ENCODE measurements at places on chromosomes 1 and 21.

DNA sequence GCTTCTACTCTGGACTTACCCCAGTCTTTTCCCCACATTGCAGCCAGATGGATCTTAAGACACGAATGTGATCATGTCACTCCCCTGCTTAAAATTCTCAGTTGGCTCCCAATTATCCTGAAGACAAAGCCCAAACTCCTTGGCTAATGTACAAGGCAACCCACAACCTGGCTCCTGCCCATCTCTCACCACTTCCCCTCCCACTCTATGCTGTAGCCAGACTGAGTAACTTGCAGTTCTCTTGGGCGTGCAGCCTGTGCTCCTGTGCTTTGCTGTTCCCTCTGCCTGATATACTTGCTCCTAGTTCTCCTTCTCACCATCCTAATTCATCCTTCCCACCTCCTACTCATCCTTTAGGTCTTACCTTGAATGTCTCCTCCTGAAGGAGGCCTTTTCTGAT is 56.2 kb downstream of the LGR6 start:
- no peak for DNase-seq

- DNase-seq = no peak
Observed at GRCh38 chr1:221517961-221518360, 223.9 kb downstream of the DUSP10 start.

DNA sequence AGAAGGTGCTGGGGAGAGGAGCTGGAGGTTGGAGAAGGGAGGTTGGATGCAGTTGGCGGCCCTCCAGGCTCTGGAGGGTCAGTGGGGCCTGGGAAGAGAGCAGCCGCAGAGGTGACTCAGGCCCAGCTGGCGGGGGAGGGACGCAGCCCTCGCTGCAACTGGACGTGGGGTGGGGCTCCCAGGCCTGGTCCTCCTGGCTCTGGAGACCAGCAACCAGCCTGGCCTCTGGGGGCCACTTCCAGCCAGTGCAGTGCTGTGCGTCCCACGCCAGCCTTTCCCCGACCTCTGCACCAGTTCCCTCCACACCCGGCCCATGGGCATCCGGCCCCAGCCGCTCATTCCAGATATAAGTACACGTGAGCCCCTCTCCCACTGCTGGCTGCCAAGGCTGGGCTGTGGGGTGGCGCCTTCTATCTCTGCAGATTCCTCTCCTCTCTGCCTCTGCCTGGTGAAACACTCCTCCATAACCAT is 38.0 kb upstream of the COL18A1 start:
- no peak for DNase-seq

- DNase-seq = no peak
Observed at GRCh38 chr1:179731643-179732042, 11.4 kb upstream of the FAM163A start.

- no peak for DNase-seq
Observed at GRCh38 chr1:50724626-50725286, 235.3 kb downstream of the FAF1 start.

DNA sequence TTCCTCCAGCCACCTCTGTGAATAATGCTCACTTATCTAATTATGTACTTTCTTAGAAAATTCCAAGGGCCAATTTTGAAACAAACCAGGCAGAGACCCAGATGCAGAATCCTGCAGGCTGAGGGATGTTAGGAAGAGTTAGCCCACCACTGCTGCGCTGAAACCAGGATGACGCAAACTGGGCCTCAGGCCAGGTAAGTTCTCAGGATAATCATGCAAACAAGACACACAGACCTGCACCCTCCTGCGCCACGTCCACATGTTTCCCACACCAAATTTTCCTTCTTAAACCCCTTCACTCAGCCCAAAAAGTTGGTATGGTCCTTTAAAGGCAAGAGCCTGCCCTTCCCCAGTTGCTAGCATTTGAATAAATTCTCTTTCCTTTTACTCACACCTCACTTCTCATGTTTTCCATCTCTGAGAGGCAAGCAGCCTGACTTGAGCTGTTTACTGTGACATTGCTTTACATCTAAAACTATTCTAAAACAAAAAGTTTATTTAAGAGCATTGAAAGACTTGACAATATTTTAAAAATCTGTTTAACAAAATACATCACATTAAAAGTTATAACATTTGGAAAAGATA is 887.1 kb downstream of the LRRIQ3 start:
- no peak for DNase-seq

GRCh38 chr1:113783254-113784103 is 24.2 kb upstream of the PHTF1 start:
- DNase-seq = no peak

GRCh38 chr1:165487921-165488320 is 43.0 kb upstream of the RXRG start:
- DNase-seq = no peak

DNA sequence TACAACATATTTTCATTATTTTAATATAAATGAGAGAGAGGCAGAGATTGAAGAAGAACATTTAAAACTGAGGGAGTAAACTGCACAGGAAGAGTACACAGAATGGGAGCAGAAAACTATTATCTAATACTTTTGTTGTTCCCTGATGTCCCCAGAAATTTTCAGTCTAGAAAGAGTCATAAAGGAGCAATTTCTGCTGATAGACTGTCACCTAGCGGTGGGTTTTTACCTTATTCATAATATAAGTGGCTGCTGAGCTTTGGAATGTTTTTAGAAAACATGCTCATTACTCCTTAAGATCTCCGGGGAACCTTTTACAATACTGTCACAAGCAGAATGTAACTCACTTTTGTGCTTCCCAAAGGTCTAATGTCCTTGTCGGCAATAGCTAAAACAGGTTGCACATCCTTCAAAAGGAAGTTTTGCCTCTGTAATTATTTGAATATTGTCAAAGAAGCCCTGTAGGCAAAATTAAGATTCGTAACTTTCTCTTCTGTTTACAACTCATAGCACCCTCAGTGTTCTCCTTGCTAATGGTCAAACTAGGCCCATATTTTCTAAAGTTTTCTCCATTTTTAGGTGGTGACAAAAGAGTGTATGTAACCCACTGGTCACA is 4.9 kb upstream of the NPL start:
- no peak for DNase-seq

DNA sequence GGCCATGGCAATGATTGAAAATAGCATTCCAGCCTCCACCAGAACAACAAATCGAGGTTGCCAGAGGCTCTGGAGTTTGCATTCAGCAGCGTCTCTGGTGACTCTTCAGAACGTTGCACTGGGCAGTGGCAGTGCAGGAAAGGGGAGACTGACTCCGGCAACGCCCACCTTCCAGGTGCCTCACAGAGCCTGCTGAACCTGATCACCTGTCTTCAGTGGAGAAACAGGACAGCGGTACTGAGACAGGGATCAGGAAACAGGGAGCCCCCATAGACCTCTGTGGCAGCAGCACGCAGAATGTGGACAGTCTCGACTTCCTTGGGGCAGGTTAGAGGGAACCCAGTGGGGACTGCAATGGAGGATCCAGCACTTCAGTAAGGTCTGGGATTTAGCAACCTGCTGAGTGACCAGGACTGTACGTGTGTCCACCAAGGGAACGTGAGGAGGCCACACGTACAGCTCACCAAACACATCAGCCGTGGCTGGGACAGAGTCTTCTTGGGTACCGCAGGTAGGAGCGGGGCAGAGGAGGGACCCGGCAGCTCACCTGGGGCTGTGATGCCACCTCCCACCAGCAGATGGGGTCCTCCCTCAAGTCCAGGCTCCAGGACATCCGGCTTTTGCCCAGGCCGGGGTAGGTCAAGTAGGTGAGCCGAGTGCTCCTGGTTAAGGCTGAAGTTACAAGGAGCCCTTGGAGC is 128.6 kb downstream of the PRDM2 start:
- no peak for DNase-seq

- no peak for DNase-seq
Observed at GRCh38 chr1:207156095-207156494, 52.1 kb downstream of the C4BPA start.

GRCh38 chr1:223337174-223337869 is 26.7 kb downstream of the SUSD4 start:
- no peak for DNase-seq

GRCh38 chr1:24770881-24771280 is 25.6 kb downstream of the CLIC4 start:
- DNase-seq = no peak

GRCh38 chr1:47479664-47480063 is 41.8 kb downstream of the FOXD2 start:
- no peak for DNase-seq

GRCh38 chr1:171420810-171421209 is 64.5 kb upstream of the PRRC2C start:
- DNase-seq = no peak

DNA sequence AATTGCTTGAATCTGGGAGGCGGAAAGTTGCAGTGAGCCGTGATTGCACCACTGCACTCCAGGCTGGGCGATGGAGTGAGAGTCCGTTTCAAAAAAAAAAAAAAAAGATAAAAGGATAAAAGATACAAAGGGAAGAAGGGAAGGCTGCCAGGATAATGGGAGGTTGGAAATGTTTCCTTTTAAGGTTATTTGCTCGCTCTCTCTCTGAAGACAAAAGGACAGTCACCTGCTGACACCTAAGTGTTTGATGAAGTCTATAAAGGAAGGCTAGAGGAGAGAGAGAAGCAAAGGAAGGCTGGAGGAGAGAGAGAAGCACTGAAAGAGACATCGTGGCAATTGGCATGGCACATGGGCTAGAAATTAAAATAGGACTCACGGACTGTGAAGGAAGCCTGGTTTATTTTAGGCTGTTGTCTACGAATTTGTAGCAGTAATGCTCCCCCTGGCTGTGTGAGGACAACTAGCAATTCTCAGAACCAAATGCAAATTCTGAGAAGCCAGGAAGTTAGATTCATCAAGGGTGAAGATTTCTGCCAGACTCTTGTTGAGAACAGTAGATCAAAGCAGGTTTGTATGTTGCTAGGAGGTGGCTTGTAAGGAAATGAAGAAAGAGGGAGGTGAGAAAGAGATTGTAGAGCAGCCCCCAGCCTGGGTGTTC is 154.2 kb downstream of the ZP4 start:
- no peak for DNase-seq

GRCh38 chr1:53681977-53682685 is 56.8 kb downstream of the GLIS1 start:
- DNase-seq = peak; percentile 4

GRCh38 chr1:76957961-76958360 is 90.7 kb downstream of the ST6GALNAC5 start:
- DNase-seq = no peak

DNA sequence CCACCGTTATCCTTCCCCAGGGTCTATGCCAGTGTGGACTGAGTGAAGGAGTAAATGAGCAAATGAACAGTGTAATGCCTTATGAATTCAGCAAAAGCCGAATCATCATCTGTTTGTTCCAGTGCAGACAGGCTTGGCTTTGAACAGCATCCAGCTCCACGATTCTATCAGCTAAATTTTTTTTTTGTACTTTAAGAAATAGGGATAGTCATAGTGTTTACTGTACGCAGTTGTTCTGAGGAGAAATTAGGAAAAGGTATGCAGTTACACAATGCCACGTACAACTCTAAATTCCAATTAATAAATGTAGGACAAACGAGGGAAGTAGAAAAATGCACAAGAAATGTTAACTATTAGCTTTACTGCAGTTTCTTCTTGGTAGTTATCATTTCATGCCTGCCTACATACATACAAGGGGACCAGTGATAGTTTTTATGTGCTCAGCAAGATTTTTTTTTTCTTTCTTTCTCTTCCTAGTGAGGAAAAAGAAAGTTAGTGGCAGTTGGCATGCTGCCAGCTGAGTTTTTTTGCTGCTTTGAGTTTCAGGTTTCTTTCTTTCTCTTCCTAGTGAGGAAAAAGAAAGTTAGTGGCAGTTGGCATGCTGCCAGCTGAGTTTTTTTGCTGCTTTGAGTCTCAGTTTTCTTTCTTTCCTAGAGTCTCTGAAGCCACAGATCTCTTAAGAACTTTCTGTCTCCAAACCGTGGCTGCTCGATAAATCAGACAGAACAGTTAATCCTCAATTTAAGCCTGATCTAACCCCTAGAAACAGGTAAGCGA is at the start of gene IFI44L:
Gene IFI44L (plus strand): TSS at position 646 of the 777 bp plus-strand sequence. CDS start 7,468 bp downstream, outside the sequence.
- DNase-seq = peak; percentile 32

DNA sequence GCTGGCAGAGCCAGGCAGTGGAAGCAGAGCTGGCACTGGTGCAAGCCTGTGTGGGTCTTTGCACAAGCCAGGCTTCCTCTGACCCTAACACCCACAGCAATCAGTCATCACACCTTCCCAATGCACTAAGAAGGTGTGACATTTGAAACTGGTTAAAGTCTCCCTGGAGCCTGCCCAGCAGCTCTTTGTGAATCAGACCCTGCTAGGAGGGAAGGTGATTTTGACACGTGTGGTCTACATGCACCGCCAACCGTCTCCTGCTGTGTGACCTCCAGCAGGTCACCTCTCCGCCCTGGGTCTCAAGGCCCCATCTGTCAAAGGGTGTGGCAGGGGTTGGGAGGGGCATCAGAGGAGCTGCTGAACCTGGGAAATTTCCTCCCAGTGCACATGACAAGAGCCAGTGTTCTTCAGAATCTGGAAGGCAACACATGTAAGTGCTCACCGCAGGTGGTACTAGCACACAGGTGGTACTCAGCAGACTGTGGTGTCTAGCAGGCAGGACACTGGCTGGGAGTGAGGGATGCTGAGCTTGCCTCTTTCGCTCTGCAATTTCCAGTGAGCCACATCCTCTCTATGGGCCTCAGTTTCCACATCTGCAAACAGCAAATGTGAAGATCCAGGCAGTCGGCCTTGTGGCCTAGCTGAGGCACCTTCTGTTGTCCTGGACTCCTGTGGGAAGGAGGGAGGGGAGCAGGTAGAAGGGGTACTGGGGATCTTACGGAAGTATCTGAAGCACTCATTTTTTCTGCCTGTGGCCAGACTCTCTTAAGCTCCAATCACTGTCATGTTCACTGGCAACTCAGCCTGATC is 123.2 kb downstream of the DMRTB1 start:
- DNase-seq = peak; percentile 9

DNA sequence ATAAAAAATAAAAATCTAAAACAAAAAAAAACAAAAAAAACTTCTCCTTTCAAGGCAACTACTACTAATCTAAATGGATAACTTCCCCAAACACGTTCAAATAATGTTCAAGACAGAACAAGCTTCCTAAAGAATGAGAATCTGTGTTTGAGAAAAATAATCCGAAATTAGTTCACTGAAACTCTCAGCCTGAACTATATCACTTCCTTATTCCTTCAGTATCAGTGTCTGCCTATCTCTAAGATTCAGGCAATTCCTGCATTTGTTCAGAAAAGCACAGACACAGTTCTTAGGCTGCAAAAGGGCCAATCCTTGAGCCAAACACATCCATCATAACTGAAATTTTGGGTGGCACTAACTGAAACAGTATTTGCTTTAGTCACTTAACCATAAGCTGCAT is 22.4 kb downstream of the DSTYK start:
- DNase-seq = no peak

GRCh38 chr1:17991996-17992395 is 115.6 kb upstream of the IGSF21 start:
- DNase-seq = no peak

GRCh38 chr1:226590614-226591013 is 42.0 kb downstream of the STUM start:
- DNase-seq = no peak

DNA sequence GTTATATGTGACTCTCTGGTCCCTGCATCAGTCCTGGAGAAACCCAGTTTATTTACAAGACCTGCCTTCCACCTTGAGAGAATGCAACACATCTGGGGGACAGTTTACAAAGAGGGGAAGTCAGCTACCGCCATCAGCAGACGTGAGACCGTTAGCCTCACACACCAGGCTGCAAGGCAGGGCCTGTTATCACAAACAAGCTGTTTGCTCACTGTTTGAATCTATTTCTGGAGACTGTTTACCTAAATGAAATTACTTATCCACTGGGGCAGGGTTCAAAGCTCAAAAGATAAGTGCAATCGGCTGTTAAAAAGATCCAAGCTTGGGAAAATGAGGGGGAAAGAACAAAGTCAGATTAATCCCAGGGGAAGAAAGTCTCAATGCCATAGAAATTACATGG is 134.4 kb downstream of the ZNF281 start:
- DNase-seq = no peak

GRCh38 chr1:198486903-198487302 is 53.6 kb downstream of the ATP6V1G3 start:
- no peak for DNase-seq
